Kidney (tissue), 22 donors: ENCODE measurements at places on chromosomes 7 and 10. TPM values are rescaled to one million over a fixed set of nuclear protein-coding genes. Genes with fewer than 3 reads are reported as not detected.

DNA sequence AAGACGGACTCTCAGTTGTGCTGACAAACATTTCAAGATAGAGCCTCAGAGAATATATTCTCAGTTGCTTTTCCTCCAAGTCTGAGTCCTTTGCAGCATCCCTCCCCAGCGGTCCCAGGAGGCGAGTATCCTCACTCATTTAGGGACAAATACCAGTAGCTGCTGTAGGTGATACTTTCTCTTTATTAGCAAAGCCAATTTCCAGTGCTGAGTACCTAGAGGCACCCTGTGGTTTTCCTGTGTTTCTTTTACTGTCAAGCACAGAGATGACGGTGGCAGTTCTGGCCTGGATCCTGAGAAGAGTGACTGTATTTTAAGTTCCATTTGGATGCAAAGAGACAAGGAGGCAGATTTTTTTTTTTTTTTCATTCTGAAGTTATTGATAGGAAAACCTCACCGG lies 1058.4 kb downstream of the SORCS3 start:
- no peaks in the 10 kb centered on the region for H3K27me3 ChIP-seq
- no peak overlapping the region for H3K27ac ChIP-seq
- no peak for DNase-seq
- H3K36me3 ChIP-seq, result no peaks in the 10 kb centered on the region
- H3K4me3 ChIP-seq, result no peak overlapping the region

GRCh38 chr10:123083811-123084210 lies 52.0 kb upstream of the HMX3 start:
- H3K27me3 ChIP-seq, result no peaks in the 10 kb centered on the region
- no peak overlapping the region for H3K27ac ChIP-seq
- no peak for DNase-seq
- no peak overlapping the region for H3K4me3 ChIP-seq
- no peaks in the 10 kb centered on the region for H3K36me3 ChIP-seq

DNA sequence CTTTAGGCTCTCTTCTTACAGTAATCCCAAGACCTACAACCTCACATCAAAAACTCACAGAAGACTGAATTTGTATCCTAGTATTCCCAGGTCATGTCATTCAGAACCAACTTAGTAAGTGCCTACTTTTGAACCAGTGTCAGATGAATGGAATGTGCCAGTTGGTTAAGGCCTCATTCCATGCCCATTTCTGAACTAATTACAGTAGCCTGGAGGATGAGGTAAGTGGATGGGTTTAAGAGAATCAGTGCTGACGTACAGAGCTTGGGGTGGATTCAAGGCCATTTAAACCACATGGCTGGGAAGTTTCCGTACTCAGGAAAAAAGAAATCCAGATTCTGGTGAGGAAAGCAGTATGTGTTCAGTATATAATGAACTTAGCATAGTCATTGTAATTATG lies 21.9 kb upstream of the FOXP2 start:
- H3K4me3 ChIP-seq, result no peak overlapping the region
- no peaks in the 10 kb centered on the region for H3K36me3 ChIP-seq
- H3K27ac ChIP-seq, result no peak overlapping the region
- H3K27me3 ChIP-seq, result no peaks in the 10 kb centered on the region
- H3K4me1 ChIP-seq, result no peaks in the 10 kb centered on the region

DNA sequence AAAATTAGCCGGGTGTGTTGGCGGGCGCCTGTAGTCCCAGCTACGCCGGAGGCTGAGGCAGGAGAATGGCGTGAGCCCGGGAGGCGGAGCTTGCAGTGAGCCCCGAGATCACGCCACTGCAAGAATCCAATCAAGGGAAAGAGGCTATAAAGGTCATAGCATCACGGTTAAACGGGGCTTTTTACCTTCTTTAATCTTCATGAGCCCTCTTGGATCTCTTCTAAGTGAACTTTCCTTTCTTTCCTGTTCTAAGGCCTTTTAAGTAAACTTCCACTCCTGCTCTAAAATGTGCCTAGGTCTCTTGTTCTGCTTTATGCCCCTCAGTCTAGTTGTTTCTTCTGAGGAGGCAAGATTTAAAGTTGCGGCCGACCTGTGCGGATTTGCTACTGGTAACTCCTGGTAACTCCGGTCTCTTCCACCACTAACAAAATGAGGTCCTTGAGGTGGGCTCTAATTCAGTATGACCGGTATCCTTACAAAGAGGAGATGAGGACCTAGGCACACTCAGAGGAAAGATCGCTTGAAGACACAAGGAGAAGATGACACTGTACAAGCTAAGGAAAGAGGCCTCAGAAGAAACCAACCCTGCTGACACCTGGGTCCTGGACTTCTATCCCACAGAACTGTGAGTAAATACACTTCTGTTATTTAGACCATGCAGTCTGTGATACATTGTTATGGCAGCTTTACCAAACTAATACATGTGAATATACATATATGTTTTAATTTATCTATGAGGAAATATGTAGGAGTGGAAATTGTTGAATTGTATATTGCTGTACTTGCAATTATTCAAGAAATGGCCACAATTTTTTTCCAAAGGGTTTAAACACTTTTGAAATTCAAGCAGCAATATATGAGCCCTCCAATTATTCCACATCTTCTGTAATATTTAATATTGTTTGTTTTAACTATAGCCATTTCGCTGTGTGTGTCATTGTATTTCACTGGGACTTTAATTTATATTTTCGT lies 331.5 kb upstream of the CNTNAP2 start:
- no peaks in the 10 kb centered on the region for H3K4me1 ChIP-seq
- DNase-seq, result no peak
- no peaks in the 10 kb centered on the region for H3K27me3 ChIP-seq
- no peak overlapping the region for H3K4me3 ChIP-seq
- no peaks in the 10 kb centered on the region for H3K36me3 ChIP-seq

DNA sequence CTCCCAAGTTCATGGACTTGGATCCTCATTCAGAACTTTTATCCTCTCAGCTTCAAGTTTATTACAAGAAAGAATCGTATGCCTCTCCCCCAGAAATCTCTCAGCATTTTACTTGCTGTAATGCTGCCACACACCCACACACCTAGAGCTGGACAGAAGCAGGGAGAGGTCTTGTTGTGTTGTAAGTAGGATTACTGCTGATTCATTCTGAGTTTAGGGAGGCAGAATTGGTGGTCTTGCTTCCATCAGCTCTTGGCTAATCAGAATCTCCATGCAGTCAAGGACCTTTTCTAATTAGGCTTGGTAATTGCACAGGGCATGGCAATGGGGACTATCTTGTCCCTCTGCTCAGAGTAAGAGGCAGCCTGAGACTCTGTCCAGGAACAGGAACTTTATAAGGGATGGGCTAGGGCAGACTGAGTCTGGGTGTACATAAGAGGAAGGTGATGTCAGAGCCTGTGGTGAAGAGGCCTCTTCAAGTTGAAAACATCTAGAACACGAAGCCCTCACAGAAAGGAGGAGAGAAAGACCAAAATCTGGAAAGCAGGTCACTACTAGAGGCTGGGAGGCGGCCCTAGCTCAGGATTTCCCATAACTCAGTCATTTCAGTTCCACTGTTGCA lies 7.0 kb upstream of the PTPRE start:
- DNase-seq, result no peak
- no peak overlapping the region for H3K4me3 ChIP-seq
- no peaks in the 10 kb centered on the region for H3K4me1 ChIP-seq
- no peaks in the 10 kb centered on the region for H3K27me3 ChIP-seq

DNA sequence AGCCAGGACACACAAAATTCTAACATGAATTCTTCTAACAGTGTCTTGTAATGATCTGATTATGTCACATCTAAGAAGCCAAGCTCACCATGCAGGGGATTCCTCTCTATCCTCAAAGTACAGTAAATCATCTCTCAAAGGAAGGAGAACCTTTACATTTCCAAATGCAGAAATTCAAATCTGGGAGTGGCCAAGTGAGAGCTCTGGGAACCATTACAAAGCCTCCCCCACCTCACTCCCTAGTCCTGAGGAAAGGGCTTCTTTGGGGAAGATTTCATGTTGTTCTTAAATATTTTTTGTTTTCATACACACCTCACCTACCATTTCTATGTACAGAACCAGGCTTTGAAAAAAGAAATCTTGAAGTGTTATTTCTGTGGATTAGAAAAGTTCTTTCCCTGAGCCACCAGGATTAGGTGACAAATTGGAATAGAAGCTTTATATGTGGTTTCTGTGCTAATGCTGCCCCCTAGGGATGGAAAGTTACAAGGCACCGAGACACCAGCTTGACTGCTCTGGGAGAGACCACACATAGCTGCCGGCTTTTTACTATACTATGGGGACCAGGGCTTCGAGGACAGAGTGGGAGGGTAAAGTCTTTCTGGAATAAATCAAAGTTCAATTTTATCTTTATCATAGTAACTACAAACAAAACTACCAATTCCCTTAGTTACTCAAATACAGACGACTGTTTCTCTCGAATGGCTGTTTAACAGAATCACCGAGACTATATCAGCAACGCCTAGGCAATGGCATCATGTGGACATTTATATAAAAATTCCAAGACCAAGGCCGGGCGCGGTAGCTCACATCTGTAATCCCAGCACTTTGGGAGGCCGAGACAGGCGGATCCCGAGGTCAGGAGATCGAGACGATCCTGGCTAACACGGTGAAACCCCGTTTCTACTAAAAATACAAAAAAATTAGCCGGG lies 116.1 kb downstream of the RNF216 start:
- DNase-seq, result peak; percentile 88
- H3K27ac ChIP-seq, result no peak overlapping the region
- no peaks in the 10 kb centered on the region for H3K36me3 ChIP-seq
- H3K4me1 ChIP-seq, result peaks cover 5% of the 10 kb centered on the region

- no peak for DNase-seq
- H3K36me3 ChIP-seq, result no peaks in the 10 kb centered on the region
- no peaks in the 10 kb centered on the region for H3K27me3 ChIP-seq
These were observed 68.3 kb upstream of the SMNDC1 start for GRCh38 chr10:110373059-110373458.

- H3K27me3 ChIP-seq, result no peaks in the 10 kb centered on the region
- H3K27ac ChIP-seq, result no peak overlapping the region
- H3K4me1 ChIP-seq, result no peaks in the 10 kb centered on the region
- DNase-seq, result no peak
These were observed 376.1 kb upstream of the LRGUK start for GRCh38 chr7:133751079-133751478.

DNA sequence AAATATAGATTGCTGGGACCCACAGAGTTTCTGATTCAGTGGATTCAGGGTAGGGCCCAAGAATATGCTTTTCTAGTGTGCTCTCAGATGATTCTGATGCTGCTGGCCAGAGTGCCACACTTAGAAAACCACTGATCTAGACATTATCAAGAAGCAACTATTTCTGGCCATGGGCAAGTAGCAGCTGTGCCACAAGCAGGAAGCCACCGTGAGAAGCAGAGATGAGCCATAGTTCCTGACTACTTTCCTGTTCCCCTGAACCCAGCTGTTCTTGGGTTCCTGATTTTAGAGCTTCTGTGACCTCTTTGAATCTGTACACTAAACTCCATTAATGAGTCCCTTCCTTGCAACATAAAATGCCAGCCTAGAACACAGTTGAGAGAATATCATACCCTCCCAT lies 38.1 kb upstream of the PIK3AP1 start:
- peak; percentile 5 for DNase-seq
- no peak overlapping the region for H3K4me3 ChIP-seq
- no peak overlapping the region for H3K27ac ChIP-seq
- no peaks in the 10 kb centered on the region for H3K4me1 ChIP-seq
- no peaks in the 10 kb centered on the region for H3K27me3 ChIP-seq
- no peaks in the 10 kb centered on the region for H3K36me3 ChIP-seq

DNA sequence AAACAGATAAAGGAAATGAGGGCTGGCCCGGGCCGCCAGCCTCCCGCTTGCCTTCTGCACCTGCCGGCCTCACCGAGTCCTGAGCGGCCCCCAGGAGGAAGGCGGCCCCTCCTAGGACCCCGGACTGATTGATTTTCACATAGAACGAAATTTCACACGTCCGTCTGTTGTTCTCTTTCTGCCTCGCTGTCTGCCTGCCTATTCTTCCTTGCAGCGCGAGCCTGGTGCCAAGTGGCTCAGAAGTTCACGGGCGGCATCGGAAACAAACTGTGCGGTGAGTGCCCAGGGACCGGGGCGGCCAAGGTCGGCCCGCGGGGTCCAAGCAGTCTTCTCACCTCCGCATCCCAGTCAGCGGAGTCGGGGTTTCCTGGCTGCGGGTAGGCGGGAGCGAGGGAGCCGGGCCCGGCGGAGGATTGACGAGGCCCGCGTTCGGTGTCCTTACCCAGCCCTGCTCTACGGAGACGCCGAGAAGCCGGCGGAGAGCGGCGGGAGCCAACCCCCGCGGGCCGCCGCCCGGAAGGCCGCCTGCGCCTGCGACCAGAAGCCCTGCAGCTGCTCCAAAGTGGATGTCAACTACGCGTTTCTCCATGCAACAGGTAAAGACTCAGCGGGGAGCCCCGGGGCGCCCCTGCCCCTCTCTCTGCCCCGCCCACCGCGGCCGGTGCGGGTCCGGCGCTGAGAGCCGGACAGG lies 967 bp downstream of the GAD2 start:
- no peaks in the 10 kb centered on the region for H3K36me3 ChIP-seq
- peak; percentile 56 for DNase-seq

GRCh38 chr7:35849158-35849831 lies 48.4 kb downstream of the SEPTIN7 start:
- DNase-seq, result no peak
- no peak overlapping the region for H3K4me3 ChIP-seq
- H3K27me3 ChIP-seq, result no peaks in the 10 kb centered on the region
- H3K27ac ChIP-seq, result no peak overlapping the region

- no peaks in the 10 kb centered on the region for H3K4me1 ChIP-seq
- no peak overlapping the region for H3K4me3 ChIP-seq
- H3K36me3 ChIP-seq, result no peaks in the 10 kb centered on the region
- DNase-seq, result no peak
These were observed 227.3 kb downstream of the TCF7L2 start for GRCh38 chr10:113177156-113177935.

- no peaks in the 10 kb centered on the region for H3K36me3 ChIP-seq
- H3K4me1 ChIP-seq, result no peaks in the 10 kb centered on the region
- no peak overlapping the region for H3K4me3 ChIP-seq
These were observed 22.7 kb upstream of the ZWINT start for GRCh38 chr10:56383806-56384205.

DNA sequence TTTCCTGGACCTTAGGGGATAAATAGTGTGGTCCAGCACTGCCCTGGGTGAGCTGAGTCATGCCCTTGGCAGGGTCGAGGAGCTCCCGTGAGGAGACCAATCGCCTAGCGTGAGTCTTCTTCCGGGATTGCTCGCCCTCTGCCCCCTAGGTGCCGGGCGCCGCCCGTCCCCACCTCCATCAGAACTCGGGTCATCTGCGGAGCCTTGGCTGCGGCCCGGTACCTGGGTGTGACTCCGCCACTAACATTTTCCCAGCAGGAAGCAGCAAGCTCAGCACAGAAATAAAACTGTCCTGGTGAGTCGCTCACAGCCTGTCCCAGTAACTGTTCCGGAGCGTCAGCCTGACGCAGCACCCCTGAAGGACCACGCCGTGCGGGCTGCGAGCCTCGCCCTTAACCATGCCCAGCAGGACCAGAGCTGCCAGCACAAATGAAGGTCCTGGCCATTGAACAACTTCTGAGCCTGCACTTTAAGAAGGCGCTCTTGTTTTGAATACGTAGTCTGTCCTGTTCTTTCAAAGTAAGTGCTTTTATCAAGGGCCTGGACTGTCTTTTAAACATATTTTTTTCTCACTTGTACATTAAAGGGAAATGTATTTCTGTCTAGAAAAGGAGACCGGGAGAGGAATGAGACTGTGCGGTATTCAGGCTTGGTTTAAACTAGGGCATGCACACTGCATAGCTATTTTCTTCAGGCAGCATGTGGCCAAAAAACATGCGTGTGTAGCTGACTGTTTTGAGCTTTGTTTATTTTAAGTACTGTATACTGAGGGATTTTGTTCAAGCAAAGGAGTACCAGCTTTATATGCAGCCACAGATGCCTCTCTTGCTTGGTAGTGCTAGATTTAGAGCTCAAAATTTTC lies 136.7 kb downstream of the HECW1 start:
- H3K4me1 ChIP-seq, result no peaks in the 10 kb centered on the region
- no peak overlapping the region for H3K27ac ChIP-seq
- H3K36me3 ChIP-seq, result no peaks in the 10 kb centered on the region
- no peaks in the 10 kb centered on the region for H3K27me3 ChIP-seq

SORBS1 gene
- 12.2 TPM for polyA plus RNA-seq

NPC1L1 gene
- 2.4 TPM for polyA plus RNA-seq

PTPRZ1 gene
- 0.17 TPM for polyA plus RNA-seq
